ENCODE measurements at places on chromosomes 2 and 18. TPM values are rescaled to one million over a fixed set of nuclear protein-coding genes. Genes with fewer than 3 reads are reported as not detected.

DNA sequence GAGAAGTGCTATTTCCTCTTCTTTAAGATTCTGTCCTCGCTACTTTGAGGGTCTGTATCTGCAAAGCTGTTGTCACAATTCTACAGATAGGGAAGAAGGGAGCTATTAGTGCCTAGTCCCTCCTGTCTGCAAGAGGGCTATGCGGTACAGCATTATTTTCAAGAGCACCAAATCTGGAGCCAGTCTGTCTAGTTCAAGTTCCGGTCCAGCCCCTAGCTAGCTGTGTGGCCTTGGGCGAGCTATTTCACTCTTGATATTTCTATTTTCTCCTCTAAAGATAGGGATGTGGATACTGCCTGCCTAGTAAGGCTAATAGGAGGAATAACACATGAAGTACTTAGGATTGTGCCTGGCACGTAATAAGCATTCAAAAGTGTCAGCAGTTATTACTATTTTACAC lies 272.4 kb downstream of the KCNE4 start:
- DNase-seq = no peak
- H3K27ac ChIP-seq = no peak overlapping the region
- H3K4me3 ChIP-seq = no peak overlapping the region
- H3K36me3 ChIP-seq = no peaks in the 10 kb centered on the region
- peaks cover 20% of the 10 kb centered on the region for H3K27me3 ChIP-seq

- no peak overlapping the region for H3K4me3 ChIP-seq
- no peak overlapping the region for H3K27ac ChIP-seq
- no peaks in the 10 kb centered on the region for H3K36me3 ChIP-seq
- no peaks in the 10 kb centered on the region for H3K27me3 ChIP-seq
- DNase-seq = no peak
Measured at GRCh38 chr2:239240414-239240881, 160.4 kb downstream of the HDAC4 start.

The RAD51AP2 gene
- 0.07 TPM for total RNA-seq

GRCh38 chr2:138468617-138469016 lies 33.0 kb upstream of the SPOPL start:
- no peak for DNase-seq
- no peak overlapping the region for H3K4me3 ChIP-seq
- H3K36me3 ChIP-seq = peaks cover 7% of the 10 kb centered on the region
- H3K27ac ChIP-seq = no peak overlapping the region
- no peaks in the 10 kb centered on the region for H3K27me3 ChIP-seq
- no peaks in the 10 kb centered on the region for H3K4me1 ChIP-seq

GRCh38 chr2:202548240-202548639 lies 86.5 kb upstream of the FAM117B start:
- no peak overlapping the region for H3K4me3 ChIP-seq
- H3K27me3 ChIP-seq = no peaks in the 10 kb centered on the region
- peaks cover 18% of the 10 kb centered on the region for H3K36me3 ChIP-seq
- no peak for DNase-seq
- peaks cover 6% of the 10 kb centered on the region for H3K4me1 ChIP-seq
- no peak overlapping the region for H3K27ac ChIP-seq

DNA sequence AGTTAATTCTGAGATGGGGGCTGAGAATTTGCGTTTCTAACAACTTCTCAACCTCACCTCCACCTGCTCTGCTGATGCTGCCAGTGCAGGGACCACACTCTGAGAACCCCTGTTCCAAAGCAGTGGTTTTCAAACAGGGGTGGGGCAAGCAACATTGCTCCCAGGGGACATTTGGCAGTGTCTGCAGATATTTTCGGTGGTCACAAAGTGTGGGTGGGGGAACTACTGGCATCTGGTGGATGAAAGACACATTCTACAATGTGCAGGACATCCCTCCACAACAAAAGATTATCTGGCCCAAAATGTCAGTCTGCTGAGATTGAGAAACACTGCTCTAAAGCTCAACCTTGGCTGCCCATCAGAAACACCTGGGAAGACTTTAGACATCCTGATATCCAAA lies 188.7 kb upstream of the SATB2 start:
- no peaks in the 10 kb centered on the region for H3K4me1 ChIP-seq
- H3K27me3 ChIP-seq = no peaks in the 10 kb centered on the region
- no peak for DNase-seq
- H3K27ac ChIP-seq = no peak overlapping the region
- H3K36me3 ChIP-seq = no peaks in the 10 kb centered on the region

The POTEE gene
- total RNA-seq = 3.3 TPM
